ENCODE measurements at places on chromosomes 2 and 18. TPM values are rescaled to one million over a fixed set of nuclear protein-coding genes. Genes with fewer than 3 reads are reported as not detected.
A peak's percentile ranks its signal among the peaks of the same experiment; 100 is the strongest.

DNA sequence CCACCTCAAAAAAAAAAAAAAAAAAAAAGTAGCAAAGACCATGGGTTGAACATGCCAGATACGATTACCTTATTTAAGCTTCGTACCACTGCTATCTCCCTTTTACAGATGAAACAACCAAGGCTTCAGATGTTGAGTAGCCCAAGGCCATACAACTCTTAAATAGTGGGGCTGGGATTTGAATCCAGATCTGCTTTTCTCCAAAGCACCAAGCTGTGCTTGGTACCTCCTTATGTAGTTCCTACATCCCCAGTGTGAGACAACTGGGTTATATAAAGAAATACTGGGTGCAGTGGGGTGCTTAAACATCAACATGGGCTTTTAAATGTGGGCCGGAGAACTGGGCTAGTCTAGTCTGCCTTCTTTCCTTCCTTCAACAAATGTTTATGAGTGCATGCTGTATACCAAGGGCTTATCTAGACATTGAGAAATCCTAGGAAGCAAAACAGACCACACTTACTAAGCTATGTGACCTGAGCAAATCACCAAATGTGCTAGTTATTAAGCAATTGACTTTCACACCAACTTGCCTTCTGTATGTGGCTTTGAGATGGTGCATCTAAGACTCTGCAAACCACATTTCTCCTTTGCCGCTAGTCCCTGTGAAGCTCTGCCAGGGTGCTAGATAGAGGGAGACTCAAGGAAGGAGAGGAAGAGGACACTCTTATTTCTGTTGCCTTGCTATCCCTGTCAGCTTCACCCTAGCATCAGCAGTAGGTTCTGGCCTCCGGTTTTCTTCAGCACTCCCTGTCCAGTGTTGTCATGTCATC, 206.8 kb upstream of the FBXO11 start:
- DNase-seq: no peak

- no peak for DNase-seq
Measured at GRCh38 chr2:189179570-189179950, at the start of gene COL5A2. TSS of gene COL5A2 (minus strand) at chr2:189179761. CDS start at chr2:189179604, 157 bp downstream.

GRCh38 chr2:176814274-176814673, 398.3 kb upstream of the HNRNPA3 start:
- DNase-seq: no peak

- no peak for DNase-seq
Measured at GRCh38 chr2:241768850-241769249, 7.8 kb upstream of the GAL3ST2 start.

DNA sequence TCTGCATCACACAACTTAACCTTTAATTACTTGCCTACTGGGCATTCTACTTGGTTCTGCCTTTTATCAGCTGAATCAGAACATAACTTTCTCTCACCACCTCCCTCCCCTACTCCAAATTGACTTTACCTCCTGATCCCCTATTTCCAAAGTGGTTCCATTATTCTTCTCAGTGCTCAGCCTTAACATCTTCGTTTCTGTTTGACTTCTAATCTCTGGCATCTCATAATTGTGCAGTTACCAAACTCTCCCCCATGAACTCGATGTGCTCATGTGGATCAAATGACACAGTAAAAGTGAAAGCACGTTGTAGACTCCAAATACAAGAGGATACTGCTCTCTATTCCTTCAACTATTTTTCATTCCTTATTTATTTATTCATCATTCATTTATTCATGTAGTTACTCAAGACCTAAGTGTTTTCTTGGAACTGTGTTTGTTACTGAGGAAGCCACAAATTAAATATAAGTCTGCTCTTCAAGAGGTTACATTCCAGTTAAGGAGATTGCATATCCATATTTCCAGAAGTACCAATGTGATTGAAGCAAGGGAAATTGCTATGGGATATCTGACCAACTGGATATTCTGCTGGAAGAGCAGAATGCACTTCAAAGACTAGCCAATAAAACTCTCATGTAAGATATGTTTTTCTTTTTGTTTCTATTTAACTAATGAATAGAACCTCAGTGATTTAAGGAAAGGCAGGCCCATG, 158.8 kb downstream of the TMEFF2 start:
- no peak for DNase-seq

DNA sequence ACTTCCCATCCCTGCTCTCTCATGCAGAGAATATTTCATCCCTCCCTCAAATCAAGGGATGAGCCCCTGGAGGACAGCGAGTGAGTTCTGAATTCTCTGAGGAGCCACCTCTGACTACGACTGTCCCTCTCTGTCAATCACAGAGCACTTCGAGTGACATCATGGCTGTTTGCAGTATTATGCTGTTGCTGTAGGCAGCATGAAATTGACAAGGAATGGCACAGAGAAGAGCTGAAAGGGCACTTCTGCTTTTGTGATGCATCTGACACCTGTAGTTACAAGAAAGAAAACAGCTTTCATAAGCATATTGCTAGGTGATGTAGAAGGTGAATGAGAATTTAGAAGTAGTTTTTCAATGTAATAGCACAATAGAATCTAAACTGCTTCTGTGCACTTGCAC, 166.9 kb downstream of the ARHGAP15 start:
- DNase-seq: no peak

DNA sequence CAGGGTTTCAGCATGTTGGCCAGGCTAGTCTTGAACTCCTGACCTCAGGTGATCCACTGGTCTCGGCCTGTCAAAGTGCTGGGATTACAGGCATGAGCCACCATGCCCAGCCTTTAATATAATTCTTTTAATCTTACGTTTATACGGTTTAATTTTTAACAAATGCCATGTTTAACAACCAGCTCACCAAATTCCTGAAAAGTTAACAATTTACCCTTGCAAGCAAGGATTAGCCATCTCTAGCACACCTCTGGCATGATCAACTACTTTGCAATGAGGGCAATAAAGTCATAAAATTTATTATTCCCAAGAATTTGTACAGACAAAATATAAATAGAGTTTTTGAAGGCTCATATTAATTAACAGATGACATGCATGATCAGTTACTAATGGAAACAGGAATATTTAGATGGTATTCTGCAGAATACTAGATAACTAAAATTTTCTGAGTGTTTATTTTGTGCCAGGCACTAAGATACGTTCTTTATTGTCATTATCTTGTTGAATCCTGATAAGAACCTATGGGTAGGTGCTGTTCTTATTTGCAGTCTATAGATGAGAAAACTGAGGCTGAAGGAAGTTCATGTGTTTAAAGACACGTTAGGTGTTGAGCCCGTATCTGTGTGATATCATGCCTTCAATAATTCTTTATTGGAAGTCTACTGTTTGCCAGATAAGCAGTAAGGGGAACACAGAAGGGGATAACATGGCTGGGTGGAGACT, 190.1 kb downstream of the CDCA7 start:
- no peak for DNase-seq

DNA sequence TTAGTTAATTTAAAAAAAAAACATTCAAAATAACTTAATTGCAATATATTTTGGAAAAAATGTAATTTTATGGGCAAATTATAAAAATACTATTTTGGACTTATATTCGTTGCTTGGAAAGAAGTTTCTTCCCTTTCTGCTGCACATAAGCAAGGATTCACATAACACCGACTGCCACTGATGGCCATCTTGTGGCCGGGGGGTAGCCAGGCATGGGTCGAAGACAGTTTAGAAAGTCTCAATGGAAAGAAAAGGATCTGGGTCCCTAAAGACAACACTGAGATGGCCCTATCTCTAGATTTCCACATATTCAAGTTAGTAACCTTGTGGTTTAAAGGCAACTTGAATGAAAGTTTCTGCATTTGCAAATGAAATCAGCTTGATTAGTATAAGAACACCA, 318.6 kb downstream of the AKAIN1 start:
- DNase-seq: no peak

- peak; percentile 50 for DNase-seq
Measured at GRCh38 chr2:96098900-96099590, 17.3 kb downstream of the ADRA2B start.

DNA sequence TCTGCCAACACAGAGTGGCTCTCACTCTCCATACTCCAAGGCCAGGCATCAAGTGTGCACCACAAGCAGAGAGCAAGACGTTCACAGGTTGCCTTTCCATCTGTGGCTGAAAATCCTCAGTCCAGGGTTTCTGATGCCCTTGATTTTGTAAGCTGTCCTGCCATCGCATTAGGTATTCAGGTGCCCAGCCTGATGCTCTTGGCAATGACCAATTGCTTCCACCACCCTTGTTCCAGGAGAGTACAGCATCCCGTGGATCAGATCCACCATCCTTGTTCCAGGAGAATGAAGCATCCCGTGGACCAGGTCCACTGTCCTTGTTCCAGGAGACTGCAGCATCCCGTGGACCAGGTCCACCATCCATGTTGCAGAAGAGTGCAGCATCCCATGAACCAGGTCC, 133.4 kb upstream of the GPC1 start:
- DNase-seq: peak; percentile 13

- no peak for DNase-seq
Measured at GRCh38 chr2:69260666-69261065, 126.4 kb downstream of the GFPT1 start.

- DNase-seq: peak; percentile 43
Measured at GRCh38 chr18:79545736-79546171, 133.8 kb upstream of the CTDP1 start.

- DNase-seq: no peak
Measured at GRCh38 chr2:186614373-186614772, 24.5 kb downstream of the ITGAV start.

GRCh38 chr18:79466591-79466990, 70.9 kb downstream of the NFATC1 start:
- DNase-seq: no peak

- DNase-seq: no peak
Measured at GRCh38 chr2:71785516-71785981, 332.2 kb downstream of the DYSF start.

GRCh38 chr2:239965318-239965717, 59.8 kb downstream of the NDUFA10 start:
- no peak for DNase-seq

- DNase-seq: no peak
Measured at GRCh38 chr2:160278879-160279177, 78.8 kb upstream of the ITGB6 start.

GRCh38 chr2:50126845-50127244, 905.1 kb downstream of the NRXN1 start:
- no peak for DNase-seq

- DNase-seq: no peak
Measured at GRCh38 chr2:95077530-95077825, 44.1 kb downstream of the MRPS5 start.

The GNLY gene
- 31.8 TPM for total RNA-seq

The CRYBA2 gene
- total RNA-seq: not detected

The THAP4 gene
- total RNA-seq: 42.2 TPM

The MROH2A gene
- not detected for total RNA-seq

The PLA2R1 gene
- not detected for total RNA-seq

All from activated naive CD4-positive, alpha-beta T cell treated with anti-CD3 and anti-CD28 coated beads, Interleukin-2, amount 50 U/mL, for 72 hours (primary cell).